ENCODE measurements at places on chromosomes 3 and 15.

- DNase-seq, result no peak
These were observed 95.1 kb downstream of the FOXP1 start for GRCh38 chr3:71488391-71488809.

DNA sequence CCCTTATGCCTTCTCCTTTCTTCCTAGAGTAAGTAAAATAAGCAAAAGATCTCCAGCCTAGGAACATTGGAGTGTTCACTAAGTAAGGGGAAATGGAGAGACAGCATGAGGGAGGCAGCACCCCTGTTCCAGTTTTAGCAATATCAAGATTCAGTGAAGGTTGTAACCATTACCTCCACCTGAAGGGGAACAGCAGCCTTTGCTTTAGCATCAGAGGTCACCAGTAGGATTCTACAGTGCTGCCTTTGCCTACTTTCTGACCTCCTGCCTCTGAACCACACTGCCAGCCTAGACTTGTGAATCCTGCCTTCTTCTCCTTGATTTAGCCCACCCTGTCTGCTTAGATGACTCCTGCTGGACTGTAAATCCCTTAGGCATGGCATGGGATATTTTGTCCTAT, 104.7 kb downstream of the GAP43 start:
- DNase-seq, result no peak

DNA sequence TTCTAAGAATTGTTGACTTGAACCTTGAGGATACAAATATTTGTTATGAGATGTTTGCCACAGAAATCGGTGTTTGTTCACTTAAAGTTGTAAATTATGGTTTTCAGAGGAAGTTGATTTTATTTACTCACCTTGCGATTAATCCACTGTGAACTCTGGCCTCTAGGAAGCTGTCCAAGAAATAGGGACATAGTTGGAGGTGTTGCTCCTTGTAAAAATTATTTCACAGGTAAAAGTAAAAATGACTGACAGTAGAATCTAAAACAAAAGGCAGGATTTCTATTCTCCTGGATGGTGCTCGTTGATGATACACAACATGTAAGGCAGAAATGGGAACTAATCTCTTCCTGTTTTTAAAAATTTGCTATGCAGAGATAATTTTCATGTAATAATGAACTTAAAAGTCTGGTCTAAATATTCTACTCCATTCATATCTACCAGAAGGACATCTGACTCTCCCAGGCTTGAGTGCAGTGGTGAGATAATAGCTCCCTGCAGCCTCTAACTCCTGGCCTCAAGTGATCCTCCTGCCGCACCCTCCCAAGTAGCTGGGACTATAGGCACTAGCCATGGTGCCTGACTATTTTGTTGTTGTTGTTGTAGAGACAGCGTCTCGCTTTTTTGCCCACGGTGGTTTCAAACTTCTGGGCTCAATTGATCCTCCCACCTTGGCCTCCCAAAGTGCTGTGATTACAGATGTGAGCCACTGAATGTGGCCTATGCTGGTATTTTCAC, 17.1 kb upstream of the LZTFL1 start:
- DNase-seq, result no peak

DNA sequence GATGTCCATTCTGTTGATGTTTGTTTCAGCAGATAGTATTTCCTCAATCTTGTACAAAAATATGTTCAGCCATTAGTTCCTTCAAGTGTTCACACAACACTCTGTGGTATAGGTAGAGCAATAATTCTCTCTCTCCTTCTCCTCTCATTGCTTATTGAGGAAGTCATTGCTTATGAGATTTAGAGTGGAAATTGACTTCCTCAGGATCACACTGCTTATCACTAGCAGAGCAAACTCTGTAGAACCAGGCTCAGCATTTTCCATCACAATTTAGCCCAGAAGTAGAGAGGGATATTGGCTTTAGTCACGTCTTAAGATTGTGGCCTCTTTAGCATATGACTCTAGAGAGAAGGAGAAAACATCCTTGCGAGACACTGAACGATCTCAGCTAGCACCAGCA, 31.2 kb downstream of the RAB11A start:
- DNase-seq, result no peak

DNA sequence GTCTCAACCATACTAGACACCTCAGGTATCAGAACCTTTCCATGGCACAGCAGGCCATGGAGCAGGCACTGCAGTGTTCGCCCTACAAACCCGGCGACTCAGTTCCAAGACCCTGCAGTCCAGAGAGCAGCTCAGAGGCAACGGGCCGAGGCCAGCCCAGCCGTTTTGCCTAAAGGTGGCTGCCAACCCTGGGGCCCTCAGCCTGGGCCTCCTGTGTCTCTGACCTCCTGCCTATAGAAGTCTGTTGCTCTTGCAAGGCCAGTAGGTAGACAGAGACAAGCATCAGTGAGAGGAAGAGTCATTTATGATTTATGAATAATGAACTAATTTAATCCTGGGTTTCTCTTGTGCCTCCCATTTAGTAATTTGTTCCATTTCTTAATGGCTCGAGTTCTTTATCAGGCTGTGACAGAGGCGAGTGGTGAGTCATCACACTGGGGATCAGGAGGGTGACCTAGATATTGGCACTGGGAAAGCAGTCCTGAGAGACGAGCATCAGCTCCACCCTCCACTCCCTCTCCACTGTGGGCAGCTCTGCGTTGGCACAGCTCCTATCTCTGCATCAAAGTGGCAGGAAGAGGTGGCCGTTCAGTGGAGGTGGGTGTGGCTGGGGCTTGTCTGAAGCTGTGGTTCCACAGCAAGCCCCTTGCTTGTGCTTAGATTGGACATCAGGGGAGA, 79.8 kb downstream of the ABHD5 start:
- DNase-seq, result no peak

- no peak for DNase-seq
These were observed 445.3 kb downstream of the NAALADL2 start for GRCh38 chr3:175304404-175304803.

DNA sequence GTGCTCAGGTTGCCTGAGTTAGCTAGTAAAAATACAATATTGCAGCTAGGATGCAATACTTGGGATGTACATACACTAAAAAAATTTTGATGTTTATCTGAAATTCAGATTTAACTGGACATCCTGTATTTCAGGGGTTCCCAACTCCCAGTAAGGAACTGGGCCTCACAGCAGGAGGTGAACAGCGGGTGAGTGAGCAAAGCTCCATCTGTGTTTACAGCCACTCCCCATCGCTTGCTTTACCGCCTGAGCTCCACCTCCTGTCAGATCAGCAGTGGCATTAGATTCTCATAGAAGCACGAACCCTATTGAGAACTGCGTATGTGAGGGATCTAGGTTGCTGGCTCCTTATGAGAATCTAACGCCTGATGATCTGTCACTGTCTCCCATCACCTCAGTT, 285.1 kb upstream of the PROK2 start:
- DNase-seq, result no peak

DNA sequence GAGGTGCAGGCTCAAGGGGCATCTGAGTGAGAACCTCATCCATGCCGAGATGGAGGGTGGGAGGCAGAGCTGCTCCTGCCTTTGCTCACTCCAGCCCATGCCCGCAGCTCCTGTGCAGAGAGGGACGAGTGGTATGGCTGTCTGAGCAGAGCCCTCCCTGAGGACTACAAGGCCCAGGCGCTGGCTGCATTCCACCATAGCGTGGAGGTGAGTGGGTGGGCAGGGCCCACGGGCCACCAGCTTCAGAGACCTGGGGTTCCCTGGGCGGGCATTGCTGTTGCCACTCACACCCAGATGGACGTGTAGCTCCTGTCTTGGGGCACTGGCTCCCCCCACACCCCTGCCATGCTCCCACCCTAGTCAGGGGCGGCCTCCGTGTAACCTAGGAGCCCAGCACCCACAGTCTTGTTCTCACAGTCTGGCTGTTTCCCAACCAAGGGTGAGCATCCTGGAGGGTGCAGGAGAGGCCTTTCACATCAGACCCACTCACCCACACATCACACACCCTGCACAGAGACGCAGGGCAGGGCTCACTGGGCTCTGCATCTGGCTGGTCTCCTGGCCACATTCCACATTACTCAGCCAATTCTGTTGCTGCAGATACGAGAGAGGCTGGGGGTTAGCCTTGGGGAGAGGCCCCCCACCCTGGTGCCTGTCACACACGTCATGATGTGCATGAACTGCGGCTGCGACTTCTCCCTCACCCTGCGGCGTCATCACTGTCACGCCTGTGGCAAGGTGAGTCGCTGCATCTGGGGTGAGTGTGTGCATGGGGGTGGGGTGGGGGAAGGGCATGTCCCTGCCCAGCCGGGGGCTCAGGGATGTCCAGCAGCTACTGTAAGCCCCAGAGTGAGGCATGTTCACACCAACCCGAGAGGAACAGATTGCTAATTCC, 25.3 kb upstream of the NR2C2 start:
- DNase-seq, result no peak

DNA sequence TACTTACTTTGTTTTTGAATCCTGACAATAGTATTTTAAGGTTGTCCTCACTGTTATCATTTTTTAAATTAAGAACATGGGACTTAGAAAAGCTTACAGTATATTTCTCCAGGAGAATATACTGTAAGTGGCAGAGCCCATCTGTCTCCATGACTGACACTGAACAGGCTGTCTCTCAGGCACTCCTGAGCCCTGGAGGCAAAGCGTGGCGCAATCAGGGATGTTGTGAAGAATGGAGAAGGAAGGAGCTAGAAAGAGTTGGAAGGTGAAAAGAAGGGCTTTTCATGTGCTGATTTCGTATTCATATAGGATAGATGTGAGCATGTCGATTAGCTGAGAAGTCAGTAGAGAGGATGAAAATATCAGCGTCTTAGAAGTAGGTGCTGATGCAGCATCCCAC, 41.5 kb downstream of the FGF12 start:
- no peak for DNase-seq

GRCh38 chr15:34986326-34986725, 1.8 kb downstream of the ZNF770 start:
- no peak for DNase-seq

DNA sequence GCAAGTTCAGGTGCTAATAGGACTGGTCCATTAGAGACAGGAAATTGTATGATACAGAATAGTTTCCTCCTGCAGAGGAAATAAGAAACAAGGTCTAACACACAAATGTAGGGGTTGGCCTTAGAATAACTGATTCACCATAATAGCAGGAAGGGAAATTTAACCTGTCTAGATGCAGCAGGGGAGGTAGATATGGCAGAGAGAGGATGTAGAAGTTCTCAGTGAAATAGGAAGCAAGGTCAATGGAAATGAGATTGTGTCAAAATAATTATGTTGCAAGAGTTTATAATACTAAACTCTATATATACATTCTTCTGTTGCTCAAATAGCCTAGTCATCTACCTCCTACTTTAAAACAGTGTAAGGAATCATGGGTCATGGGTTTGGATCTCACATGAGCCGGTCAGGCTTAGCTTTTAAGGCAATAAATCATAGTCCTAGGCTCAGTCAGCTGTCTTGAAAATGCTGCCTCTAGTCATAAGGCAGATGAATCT, 17.0 kb downstream of the BCL2A1 start:
- no peak for DNase-seq

- DNase-seq, result no peak
These were observed 42.9 kb upstream of the TSC22D2 start for GRCh38 chr3:150365132-150365604.

DNA sequence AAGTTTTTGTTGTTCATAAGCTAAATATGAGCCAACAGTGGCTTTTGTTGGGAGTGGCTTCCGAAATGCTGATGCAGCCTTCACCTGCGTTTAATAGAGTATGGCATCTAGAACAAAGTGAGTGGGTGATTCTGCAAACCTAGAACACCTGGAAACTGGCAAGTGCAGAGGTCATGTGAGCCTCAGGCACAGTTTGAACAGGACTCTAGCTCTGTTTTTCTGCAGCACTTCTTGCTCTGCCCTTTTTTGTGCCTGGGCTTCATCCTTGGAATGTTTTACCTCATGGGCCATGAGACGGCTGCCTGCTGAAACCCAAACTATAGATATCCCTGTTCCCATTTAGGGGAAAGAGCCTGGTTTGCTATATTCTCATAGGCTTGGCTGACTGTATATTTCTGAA, 73.5 kb downstream of the LPP start:
- no peak for DNase-seq

DNA sequence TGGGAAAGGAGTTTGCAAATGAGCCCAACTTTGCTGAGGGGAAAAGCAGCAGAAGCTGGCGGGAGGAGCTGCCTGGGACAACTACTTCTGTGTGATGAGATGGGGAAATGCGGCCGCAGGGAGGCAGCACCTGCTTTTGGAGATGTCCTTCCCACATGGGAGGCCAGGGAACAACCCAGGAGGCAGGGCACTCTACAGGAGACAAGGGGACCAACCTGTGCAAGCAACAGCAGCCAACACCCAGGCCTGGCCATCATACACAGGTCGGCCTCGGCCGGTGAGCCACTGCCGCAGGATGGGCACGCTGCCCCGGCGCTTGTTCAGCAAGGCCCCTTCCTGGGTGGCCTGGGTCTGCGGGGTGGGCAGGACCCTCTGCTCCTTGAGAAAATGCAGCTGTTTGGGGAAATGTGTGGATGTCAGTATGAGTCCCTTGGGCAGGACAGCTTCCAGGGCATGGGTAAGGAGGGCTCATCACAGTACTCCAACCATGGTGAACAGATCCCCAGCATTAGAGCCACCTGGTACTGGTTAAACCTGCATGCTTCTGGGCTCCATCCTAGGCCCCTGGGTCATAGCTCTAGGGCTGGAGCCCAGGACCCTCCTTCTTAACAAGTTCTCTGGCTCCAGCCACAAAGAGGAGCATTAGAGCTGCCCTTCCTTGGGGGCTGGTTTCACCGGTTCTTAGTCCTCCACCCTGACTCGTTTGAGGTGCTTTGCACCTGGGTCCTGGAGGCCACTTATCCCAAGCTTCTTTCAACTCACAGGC, 11.6 kb downstream of the EPB42 start:
- DNase-seq, result no peak

DNA sequence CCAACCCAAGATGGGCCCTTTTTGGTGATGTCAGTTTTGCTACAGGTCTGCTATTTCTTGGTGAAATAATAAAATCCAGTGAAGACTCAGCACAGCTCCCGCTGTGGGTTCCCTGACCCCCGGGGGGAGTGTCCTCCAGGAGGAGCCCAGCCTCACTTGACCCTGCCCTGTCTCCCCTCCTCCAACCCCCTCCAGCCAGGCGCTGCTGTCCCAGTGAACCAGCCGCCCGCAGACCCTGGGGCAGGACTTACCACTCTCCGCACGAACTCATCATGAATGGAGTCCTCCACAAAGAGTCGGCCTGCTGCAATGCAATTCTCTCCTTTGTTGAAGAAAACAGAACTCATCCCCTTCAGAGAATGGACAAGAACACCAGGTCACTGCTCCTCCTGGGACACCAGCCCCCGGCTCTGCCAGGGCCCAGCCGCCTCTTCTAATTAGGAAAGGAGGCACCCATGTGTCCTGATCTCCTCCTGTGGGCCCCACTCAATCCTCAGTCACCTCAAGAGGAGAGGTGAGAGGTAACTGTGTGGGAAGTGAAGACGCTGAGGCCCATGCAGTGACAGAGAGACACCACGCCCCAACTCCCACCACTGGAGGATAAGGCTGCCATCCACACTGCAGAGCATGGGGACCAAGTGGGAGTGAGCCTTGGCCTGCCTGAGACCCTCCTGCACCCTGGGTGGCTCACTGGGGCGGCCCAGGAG, 28.8 kb upstream of the SLC41A3 start:
- no peak for DNase-seq

- no peak for DNase-seq
These were observed 34.3 kb downstream of the PLXNA1 start for GRCh38 chr3:127017229-127017628.
